ENCODE measurements at places on chromosomes 1 and 21.

DNA sequence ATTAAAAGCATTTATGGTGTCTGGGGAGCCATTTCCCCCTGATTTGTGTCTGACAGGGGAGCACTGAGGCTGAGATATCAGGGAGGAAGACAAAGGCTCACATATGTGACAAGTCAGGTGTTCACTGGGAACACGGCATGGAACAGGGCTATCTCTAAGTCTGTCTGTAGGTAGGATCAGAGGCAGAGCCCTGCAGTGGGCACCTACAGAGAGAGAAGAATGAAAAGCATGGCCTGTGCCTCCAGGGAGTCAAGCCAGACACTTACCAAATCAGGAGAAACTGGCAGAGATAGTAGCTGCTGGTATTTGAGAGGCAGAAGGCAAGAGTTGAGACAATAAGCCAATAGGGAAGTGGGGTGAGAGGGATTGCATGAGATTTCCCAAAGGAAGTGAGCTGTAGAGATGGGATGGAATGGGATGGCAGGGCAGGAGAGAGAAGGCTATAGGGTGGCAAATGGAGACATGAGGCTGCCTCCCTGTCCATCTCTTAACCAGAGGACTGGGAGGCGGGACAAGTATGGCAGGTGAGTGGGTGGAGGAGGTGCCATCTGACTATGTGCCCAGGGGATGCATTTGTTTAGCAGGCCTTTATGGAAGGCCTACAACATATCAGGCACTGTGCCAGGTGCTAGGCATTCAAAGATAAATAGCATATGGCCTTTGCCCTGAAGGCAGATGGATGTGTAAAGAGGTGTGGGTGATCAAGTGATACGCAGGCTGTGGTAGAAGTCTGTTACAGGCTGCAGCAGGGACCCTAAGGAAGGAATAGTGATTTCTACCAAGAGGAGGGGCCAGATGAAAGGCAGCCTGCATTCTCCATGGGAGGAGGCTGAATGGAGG lies 136.2 kb upstream of the IPO9 start:
- DNase-seq: no peak

GRCh38 chr1:27116232-27116631 lies 38.7 kb downstream of the SLC9A1 start:
- DNase-seq: no peak

GRCh38 chr1:231335663-231336602 lies 1.7 kb downstream of the EXOC8 start:
- DNase-seq: no peak

DNA sequence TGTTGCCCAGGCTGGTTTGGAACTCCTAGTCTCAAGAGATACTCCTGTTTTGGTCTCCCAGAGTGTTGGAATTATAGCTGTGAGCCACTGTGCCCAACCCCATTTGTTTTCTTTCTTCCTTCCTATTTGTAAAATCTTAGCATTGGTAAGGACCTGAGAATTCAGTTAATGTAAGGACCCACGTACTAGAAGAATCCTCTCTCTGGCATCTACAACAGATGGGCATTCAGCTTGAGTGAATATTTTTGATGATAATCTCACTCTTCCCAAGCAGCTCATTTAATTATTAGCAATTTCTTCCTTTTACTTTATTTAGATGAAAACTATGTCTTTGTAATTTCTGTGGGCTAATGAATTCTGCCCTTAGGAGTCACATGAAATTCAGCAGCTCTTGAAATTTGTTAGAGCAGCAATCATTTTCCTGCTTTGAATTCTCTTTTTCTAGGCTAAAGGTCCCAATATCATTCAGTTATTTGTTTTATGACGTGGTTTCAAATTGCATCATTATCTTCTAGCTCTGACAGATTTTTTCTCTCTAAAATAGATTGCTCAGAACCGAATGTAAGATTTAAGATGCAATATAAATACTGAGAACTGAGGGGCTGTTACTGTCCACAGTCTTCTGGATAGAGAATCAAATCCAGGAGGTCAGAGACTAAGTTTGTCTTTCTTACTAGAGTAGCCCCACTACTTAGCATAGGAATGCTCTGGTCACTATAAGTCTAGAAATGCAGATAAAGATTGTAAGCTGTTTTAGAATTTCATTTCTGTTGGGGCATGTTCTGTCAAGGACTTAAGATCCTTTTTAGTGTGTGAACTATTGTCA lies 59.4 kb downstream of the EPB41 start:
- no peak for DNase-seq

- no peak for DNase-seq
Observed at GRCh38 chr1:76225526-76225925, 151.0 kb downstream of the ST6GALNAC3 start.

DNA sequence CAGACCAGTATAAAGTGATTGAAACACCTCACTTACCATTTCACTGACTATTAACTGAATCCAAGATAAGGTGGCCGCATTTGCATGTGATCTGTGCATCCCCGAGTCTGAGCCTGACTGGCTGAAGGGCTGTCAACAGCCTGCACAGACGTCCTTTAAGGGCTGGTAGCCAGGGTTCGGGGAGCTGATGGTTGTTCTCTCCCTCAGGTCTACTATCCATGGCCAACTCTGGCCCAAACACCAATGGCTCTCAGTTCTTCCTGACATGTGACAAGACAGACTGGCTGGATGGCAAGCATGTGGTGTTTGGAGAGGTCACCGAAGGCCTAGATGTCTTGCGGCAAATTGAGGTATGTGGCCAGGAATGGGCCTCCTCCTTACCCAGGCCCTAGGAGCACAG lies 14.0 kb downstream of the PPIE start:
- DNase-seq: no peak

DNA sequence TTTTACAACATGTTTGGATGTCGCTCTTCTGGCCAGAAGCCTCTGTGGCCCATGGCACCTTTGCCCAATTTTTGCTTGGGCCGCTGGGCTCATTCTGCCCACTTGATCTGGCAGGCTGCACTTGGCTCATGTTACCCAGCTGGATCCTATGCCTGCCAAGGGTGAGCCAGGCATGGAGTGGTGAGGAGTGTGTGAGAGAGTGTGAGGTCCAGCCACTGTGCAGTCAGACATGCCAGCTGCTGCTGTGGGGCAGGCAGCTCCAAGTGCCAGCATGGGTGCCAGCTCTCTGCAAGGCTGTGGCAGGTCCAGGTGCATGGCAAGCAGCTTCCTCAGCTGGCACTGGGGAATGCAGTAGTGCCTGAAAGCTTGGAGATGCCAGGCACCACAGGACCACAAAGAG lies 71.0 kb downstream of the EBNA1BP2 start:
- no peak for DNase-seq

GRCh38 chr1:109466452-109467300 lies at the start of gene SYPL2:
SYPL2 (plus strand) TSS chr1:109466546; CDS start chr1:109466844, 298 bp downstream.
- no peak for DNase-seq

DNA sequence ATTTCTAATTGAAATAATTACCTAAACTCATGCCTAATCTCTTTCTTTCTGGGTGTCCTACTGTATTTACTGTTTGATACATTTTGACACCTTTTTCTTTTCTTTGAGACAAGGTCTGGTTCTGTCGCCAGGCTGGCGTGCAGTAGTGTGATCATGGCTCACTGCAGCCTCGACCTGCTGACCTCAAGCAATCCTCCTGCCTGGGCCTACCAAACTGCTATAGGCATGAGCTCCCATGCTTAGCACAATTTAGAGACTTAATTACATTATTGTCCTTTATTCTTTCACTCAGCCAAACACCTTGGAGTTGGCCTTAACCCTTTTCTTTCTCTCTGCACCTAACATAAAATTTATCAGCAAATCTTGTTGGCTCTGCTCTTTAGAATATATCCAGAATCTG lies 139.8 kb upstream of the KIF26B start:
- DNase-seq: no peak

DNA sequence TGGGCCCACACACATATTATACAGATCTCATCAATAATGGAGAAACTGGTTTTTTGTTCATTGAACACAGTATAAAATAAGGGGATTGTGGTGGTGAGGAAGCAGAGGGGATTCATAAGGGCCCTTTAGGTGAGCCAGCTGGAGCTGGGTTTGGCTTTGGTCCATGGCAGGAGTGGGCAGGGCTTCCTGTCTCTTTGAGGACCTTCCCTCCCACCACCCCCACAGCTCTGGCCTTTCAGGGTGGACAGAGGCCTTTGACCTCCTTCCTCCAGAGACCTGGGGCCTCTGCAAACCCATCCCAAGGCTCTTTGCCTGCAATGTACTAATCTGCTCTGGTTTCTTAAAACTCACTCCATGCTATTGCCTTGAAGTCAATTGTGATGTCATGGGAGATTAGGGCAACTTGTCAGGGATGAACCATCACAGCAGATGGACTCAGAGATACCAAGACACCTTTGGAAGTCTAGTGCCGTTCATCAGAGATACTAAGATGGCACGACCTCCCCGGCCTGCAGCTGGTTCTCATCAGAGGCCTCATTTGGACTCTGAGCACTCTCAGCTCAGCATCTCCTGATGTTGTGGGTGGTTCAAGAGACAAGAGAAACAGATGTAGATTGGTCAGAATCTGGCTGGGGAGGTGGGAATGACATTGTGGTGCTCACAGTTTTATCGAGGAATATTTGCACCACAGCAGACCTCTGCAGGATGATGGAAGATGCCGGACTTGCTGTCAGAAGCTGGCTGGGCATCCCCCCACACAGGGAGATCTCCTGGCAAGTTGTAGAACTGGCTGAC lies 37.9 kb downstream of the LHX4 start:
- no peak for DNase-seq

- DNase-seq: no peak
Observed at GRCh38 chr1:93323185-93323820, 22.4 kb upstream of the DR1 start.

DNA sequence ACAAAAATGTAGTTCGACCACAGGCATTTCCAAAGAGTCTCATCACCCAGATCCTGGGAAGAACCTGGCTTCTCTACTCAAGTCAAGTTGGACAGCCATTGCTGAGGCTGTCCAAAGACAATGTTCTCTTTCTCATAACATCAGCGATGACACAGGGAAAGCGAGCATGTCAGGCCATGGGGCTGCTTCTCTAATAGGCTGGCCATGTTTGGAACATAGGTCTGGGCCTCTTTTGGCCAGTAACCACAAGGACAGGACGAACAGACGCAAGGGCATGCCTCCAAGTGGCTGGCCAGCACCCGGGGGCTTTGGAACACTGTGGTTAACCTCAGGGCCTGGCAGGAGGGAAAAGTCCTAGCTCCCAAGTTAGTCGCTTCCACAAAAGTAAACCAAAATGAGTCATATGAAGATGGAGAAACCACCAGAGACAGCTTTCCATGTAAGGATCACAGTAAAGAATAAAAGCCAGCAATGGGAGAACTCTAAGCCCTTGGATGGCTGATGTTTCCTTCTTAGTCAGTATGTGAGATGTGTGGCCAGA lies 80.6 kb upstream of the SLC44A3 start:
- no peak for DNase-seq

DNA sequence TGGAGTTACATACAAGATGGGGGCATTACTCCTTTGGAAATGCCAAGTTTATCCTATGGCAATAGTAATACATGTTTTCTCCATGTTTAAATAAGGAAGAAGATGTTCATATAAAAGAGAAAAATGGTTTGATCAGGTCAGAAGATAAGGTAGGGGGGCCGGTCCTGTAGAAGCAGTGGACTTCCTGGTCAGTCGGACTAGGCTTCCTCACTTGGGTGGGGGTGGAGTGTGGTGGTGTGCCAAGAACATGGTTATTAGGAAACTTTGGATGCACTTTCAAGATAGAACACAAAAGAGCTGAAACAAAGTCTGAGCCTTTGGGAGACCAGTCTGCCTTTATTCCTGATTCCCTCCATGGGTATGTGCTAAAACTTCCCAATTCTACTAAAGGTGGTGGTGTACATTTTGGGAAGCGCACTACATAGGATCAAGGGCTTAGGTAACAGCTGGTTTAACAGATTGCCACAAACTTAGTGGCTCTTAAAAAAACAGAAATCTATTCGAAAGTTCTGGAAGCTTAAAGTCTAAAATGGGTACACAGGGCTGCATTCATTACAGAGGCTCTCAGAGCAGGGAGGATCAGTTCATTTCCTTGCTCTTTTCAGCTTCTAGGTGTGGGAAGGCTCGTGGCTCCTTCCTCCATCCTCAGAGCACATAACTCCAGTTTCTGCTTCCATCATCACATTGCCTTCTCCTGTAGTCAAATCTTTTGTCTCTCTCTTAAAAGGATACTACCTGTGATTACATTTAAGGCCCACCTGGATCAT lies 64.6 kb downstream of the KDM1A start:
- no peak for DNase-seq

DNA sequence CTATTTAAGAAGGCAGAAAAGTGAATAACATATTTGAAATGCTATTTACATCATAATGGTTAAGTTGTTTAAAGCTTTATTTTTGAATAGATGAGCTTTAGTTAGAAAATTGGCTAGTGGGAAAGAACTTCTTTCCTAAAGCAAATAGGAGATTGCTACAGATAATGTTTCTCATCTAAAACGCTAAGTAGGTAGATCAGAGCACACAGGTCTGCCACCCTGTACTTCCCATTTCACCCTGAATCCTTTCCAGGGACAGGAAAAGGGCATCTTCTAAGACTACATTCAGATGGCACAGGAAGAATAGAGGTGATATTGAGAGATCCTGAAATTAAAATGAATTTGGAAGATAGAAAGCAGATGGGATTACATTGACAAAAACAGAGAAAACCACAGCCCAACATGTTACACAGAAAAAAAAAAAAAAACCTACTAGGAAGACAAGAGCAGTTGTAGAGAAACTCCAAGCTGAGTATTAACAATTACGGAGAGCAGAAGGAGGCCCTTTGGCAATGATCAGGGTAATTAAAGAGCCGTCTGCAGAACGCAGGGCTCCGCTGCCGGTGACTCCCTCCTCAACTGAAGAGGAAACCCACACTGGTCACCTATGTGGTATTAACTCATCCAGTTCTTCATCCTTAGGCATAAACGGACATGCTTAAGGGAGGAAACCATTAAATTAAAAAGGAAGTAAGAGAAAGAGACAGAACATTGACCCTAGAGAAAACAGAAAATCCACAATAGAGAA lies 53.6 kb upstream of the MAP10 start:
- no peak for DNase-seq

DNA sequence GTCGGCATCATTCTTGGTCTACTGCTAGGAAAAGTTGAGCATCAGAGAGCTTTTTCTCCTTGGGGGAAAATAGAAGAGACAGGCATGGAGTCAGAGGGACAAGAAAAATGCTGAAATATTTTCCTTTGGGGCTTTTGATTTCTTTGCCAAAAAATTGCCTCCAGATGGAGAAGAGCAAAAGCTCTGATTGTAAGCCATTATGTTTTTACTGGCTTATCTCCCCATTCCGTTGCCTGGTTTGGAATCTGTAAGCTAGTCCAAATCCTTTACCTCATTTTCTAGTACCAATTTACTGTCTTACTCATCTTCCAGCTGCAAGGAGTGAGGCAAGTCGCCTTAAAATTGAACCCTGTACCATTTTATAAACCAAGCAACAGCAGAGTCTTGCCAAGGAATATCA lies 23.3 kb upstream of the NBL1 start:
- DNase-seq: no peak

- DNase-seq: no peak
Observed at GRCh38 chr1:233406339-233406960, 78.9 kb downstream of the MAP3K21 start.

- no peak for DNase-seq
Observed at GRCh38 chr1:225517697-225518096, 89.9 kb upstream of the LBR start.

- DNase-seq: no peak
Observed at GRCh38 chr1:87600854-87601253, 272.2 kb downstream of the LMO4 start.

GRCh38 chr1:226973371-226973897 lies 33.3 kb downstream of the COQ8A start:
- no peak for DNase-seq

GRCh38 chr1:205421798-205422197 lies at the start of gene LEMD1:
LEMD1 (minus strand) TSS chr1:205422056; CDS start chr1:205420536, 1,520 bp downstream.
- no peak for DNase-seq

- no peak for DNase-seq
Observed at GRCh38 chr1:202007805-202008489, 2.4 kb upstream of the ELF3 start.

- DNase-seq: no peak
Observed at GRCh38 chr1:234256359-234256758, 116.9 kb upstream of the COA6 start.
